ENCODE measurements at places on chromosomes 13 and 19. TPM values are rescaled to one million over a fixed set of nuclear protein-coding genes. Genes with fewer than 3 reads are reported as not detected.
A peak's percentile ranks its signal among the peaks of the same experiment; 100 is the strongest.

GRCh38 chr19:35030257-35031071, at the start of gene SCN1B:
TSS of gene SCN1B (plus strand) at chr19:35030470. CDS start at chr19:35030821, 351 bp downstream.
- peaks cover 62% of the 10 kb centered on the region for H3K4me1 ChIP-seq
- H3K36me3 ChIP-seq = no peaks in the 10 kb centered on the region
- DNase-seq = peak; percentile 80
- H3K27ac ChIP-seq = peak within 1 kb of the TSS; percentile 97
- peak within 1 kb of the TSS; percentile 66 for H3K4me3 ChIP-seq

DNA sequence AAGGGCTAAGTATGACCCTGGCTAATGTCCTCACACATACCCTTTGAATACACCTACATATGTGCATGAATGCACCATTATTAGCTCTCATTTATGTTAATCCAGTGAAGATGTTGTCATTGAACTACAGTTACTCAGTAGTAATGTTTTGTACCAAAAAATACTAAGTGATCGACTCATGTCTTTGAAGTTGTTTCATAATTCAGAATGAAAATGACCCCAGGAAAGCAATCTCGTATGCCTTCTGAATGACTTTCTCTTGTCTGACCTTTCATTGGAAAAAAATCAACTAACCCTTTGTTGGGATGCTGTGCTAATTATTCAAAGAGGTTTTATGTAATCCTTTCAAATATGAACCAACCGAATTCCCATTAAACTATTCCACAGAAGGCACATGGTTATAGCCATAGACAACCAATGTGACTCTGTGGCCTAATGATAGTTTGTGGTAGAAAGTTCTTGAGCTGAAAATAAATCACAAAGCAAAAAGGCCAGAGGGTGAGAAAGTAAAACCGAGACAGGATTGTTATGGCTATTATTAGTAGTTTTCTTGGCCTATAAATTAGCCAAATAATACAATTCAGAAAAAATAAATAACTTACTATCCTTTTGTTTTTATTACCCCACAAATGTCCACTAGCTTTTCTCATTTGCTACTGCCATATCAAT, 86.8 kb upstream of the STARD13 start:
- DNase-seq = no peak
- no peaks in the 10 kb centered on the region for H3K36me3 ChIP-seq
- H3K27me3 ChIP-seq = no peaks in the 10 kb centered on the region
- H3K4me3 ChIP-seq = no peak overlapping the region
- peaks cover 4% of the 10 kb centered on the region for H3K4me1 ChIP-seq

- H3K36me3 ChIP-seq = no peaks in the 10 kb centered on the region
- no peaks in the 10 kb centered on the region for H3K4me1 ChIP-seq
- H3K27ac ChIP-seq = no peak overlapping the region
- H3K4me3 ChIP-seq = no peak overlapping the region
These were observed 25.6 kb upstream of the CABP5 start for GRCh38 chr19:48069435-48069834.

DNA sequence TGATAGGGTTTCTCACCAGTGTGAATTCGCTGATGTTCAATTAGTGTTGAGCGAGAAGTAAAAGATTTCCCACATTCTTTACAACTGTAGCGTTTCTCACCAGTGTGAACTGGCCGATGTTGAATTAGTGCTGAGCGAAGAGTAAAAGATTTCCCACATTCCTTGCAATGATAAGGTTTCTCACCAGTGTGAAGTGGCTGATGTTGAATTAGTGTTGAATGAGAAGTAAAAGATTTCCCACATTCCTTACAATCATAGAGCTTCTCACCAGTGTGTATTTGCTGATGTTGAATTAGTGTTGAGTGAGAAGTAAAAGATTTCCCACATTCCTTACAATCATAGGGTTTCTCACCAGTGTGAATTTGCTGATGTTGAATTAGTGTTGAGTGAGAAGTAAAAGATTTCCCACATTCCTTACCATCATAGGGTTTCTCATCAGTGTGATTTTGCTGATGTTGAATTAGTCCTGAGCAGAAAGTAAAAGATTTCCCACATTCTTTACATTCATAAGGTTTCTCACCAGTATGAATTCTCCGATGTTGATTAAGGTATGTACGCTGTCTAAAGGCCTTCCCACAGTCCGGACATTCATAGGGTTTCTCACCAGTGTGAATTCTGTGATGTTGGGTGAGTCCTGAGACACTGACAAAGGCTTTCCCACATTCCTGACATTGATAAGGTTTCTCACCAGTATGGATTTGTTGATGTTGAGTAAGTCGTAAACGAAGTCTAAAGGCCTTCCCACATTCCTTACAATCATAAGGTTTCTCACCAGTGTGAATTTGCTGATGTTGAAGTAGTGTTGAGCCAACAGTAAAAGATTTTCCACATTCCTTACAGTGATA, 24.0 kb downstream of the ZNF850 start:
- H3K27me3 ChIP-seq = no peaks in the 10 kb centered on the region
- H3K4me3 ChIP-seq = no peak overlapping the region
- DNase-seq = no peak
- peaks cover 77% of the 10 kb centered on the region for H3K36me3 ChIP-seq

GRCh38 chr13:79631051-79631659, 150.2 kb downstream of the NDFIP2 start:
- H3K4me1 ChIP-seq = peaks cover 4% of the 10 kb centered on the region
- no peaks in the 10 kb centered on the region for H3K27me3 ChIP-seq
- H3K27ac ChIP-seq = peak overlapping the region; percentile 52
- H3K36me3 ChIP-seq = no peaks in the 10 kb centered on the region
- peak; percentile 38 for DNase-seq

GRCh38 chr19:33771384-33772101, 25.1 kb upstream of the KCTD15 start:
- no peaks in the 10 kb centered on the region for H3K36me3 ChIP-seq
- no peaks in the 10 kb centered on the region for H3K4me1 ChIP-seq
- DNase-seq = peak; percentile 24
- H3K27me3 ChIP-seq = peaks cover 5% of the 10 kb centered on the region

- no peaks in the 10 kb centered on the region for H3K36me3 ChIP-seq
- H3K4me3 ChIP-seq = no peak overlapping the region
- H3K4me1 ChIP-seq = no peaks in the 10 kb centered on the region
- no peaks in the 10 kb centered on the region for H3K27me3 ChIP-seq
- no peak for DNase-seq
- H3K27ac ChIP-seq = no peak overlapping the region
These were observed 411.0 kb downstream of the HS6ST3 start for GRCh38 chr13:96500953-96501352.

DNA sequence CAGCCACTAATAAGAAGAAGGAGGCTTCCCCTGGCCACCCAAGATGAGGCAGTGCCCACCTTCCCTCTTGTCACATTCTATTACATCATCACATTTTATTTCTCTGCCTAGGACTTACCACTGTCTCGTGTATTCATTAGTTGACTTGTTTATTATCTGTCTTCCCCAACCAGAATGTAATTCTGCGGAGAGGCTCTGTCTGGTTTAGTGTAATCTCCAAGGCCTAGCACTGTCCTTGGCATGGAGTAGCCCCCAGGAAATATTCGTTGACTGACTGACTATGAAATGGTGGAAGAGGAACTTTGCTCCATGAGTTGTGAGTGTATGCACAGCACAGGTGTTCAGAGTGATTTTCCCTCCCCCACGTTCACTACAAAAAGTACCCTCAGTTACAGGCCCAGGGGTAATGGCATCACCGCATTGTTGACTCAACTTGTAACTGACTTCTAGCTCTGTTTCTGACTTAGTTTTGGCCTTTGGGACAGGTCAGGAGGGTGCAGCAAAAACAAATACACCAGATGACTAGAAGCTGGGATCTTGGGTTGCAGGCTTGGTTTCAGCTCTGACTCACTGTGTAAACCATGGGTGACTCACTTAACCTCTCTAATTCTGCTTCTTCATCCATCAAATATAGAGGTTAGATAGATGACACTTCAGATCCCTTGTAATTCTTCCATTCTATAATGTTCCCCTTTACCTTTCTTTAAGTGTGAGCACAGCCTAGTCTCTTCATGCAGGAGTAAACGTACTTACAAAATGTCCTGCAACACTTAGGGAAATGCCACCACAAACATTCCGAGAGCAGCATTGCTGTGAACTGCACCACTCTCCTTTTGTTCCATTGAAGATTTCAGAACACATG, 229.7 kb downstream of the KCNRG start:
- H3K27me3 ChIP-seq = no peaks in the 10 kb centered on the region
- H3K36me3 ChIP-seq = no peaks in the 10 kb centered on the region
- H3K4me1 ChIP-seq = no peaks in the 10 kb centered on the region
- no peak overlapping the region for H3K4me3 ChIP-seq
- DNase-seq = no peak
- H3K27ac ChIP-seq = no peak overlapping the region

The SLC7A10 gene
- not detected for total RNA-seq

The KANK3 gene
- total RNA-seq = 13.7 TPM

Measured in gastrocnemius medialis (tissue), 4 donors.